ENCODE measurements at places on chromosomes 13 and 19. TPM values are rescaled to one million over a fixed set of nuclear protein-coding genes. Genes with fewer than 3 reads are reported as not detected.

The ZNF560 gene
- total RNA-seq = not detected

The PSG2 gene
- not detected for total RNA-seq

The SYT5 gene
- total RNA-seq = not detected

The KIR2DL1 gene
- total RNA-seq = not detected

The PLK5 gene
- total RNA-seq = 0.19 TPM

The B3GNT3 gene
- 23.0 TPM for total RNA-seq

The KPTN gene
- total RNA-seq = 9.4 TPM

The CYP4F2 gene
- total RNA-seq = not detected

The IFNL1 gene
- total RNA-seq = not detected

The SAMD4B gene
- 49.1 TPM for total RNA-seq

The PPFIA3 gene
- total RNA-seq = 12.6 TPM

The DAND5 gene
- total RNA-seq = not detected

The ZNF534 gene
- not detected for total RNA-seq

The MEIS3 gene
- 13.5 TPM for total RNA-seq

The CD79A gene
- not detected for total RNA-seq

The COMP gene
- total RNA-seq = 1.3 TPM
